Gastroesophageal sphincter (tissue), 4 donors: ENCODE measurements at places on chromosomes 16 and 17.

- peaks cover 35% of the 10 kb centered on the region for H3K36me3 ChIP-seq
- no peak overlapping the region for H3K4me3 ChIP-seq
- peaks cover 12% of the 10 kb centered on the region for H3K27me3 ChIP-seq
- no peak for ATAC-seq
- no peak overlapping the region for H3K27ac ChIP-seq
Measured at GRCh38 chr17:78430892-78431691, 52.6 kb downstream of the PGS1 start.

- no peaks in the 10 kb centered on the region for H3K27me3 ChIP-seq
- no peaks in the 10 kb centered on the region for H3K4me1 ChIP-seq
- H3K27ac ChIP-seq = no peak overlapping the region
- no peaks in the 10 kb centered on the region for H3K36me3 ChIP-seq
Measured at GRCh38 chr16:49498264-49498663, 124.7 kb downstream of the C16orf78 start.

GRCh38 chr17:45371414-45372324 lies 54.8 kb upstream of the MAP3K14 start:
- no peaks in the 10 kb centered on the region for H3K36me3 ChIP-seq
- peak; percentile 98 for ATAC-seq
- peak overlapping the region; percentile 70 for H3K27ac ChIP-seq
- no peaks in the 10 kb centered on the region for H3K27me3 ChIP-seq
- peaks cover 10% of the 10 kb centered on the region for H3K4me1 ChIP-seq
- H3K4me3 ChIP-seq = peak overlapping the region; percentile 49

GRCh38 chr17:42750739-42751344 lies 6.0 kb upstream of the EZH1 start:
- no peak overlapping the region for H3K4me3 ChIP-seq
- no peak overlapping the region for H3K27ac ChIP-seq
- no peaks in the 10 kb centered on the region for H3K36me3 ChIP-seq
- H3K4me1 ChIP-seq = no peaks in the 10 kb centered on the region
- ATAC-seq = no peak

- no peaks in the 10 kb centered on the region for H3K27me3 ChIP-seq
- peaks cover 8% of the 10 kb centered on the region for H3K4me1 ChIP-seq
- no peak overlapping the region for H3K27ac ChIP-seq
- no peak overlapping the region for H3K4me3 ChIP-seq
Measured at GRCh38 chr17:75263055-75263454, 1.4 kb downstream of the MRPS7 start.

DNA sequence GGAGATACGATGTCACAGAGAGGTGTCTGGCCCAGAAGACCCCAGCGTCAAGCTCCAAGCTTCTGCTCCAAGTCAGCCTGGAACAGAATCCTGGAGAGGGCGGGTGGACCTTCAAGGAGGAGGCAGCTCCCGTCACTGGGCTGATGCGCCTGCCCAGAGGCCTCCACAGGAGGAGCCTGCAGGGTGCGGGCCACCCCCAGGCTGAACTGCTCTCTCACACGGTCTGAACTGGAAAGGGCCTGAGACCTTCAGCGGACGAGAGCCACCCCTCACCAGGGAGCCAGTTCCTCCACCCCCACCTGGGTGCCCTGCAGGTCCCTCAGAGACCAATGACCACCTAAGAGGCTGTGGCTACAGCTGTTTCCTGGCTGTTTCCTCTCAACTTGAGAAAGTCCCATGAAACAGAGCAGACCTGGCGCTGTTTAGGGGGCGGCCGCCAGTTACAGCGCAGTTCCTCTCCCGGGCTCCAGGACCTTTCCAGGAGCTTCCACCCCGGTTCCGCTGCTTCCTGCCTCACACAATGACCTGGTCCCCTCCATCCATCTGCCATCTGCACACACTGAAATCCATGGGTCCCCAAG lies 36.0 kb upstream of the KLHDC4 start:
- no peak overlapping the region for H3K27ac ChIP-seq
- no peak for ATAC-seq
- H3K36me3 ChIP-seq = no peaks in the 10 kb centered on the region
- peaks cover 12% of the 10 kb centered on the region for H3K4me1 ChIP-seq
- H3K4me3 ChIP-seq = no peak overlapping the region
- no peaks in the 10 kb centered on the region for H3K27me3 ChIP-seq

DNA sequence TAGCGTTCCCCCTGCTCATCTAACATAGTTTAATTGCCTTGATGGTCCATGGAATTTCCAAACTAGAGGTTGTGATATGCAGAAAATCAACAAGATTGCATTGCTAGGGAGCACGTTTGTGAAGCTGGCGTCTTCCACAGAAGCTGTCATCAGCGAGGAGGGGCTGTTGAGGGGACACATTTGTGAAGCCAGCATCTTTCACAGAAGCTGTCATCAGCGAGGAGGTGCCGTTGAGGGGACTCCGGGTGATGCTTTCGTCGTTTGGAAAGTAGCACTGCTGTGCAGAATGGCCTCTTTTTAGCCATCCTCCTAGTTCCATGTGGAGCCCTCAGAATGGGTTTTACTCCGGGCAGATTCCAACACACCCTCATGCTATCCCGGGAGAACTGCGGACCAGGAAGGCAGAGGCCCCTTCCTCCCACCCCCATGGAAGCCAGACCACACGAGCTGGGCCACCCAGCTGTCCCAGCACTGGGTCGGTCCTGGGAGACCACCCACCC lies 119.6 kb upstream of the CHMP6 start:
- no peaks in the 10 kb centered on the region for H3K4me1 ChIP-seq
- H3K27me3 ChIP-seq = no peaks in the 10 kb centered on the region
- no peak for ATAC-seq
- no peak overlapping the region for H3K4me3 ChIP-seq

DNA sequence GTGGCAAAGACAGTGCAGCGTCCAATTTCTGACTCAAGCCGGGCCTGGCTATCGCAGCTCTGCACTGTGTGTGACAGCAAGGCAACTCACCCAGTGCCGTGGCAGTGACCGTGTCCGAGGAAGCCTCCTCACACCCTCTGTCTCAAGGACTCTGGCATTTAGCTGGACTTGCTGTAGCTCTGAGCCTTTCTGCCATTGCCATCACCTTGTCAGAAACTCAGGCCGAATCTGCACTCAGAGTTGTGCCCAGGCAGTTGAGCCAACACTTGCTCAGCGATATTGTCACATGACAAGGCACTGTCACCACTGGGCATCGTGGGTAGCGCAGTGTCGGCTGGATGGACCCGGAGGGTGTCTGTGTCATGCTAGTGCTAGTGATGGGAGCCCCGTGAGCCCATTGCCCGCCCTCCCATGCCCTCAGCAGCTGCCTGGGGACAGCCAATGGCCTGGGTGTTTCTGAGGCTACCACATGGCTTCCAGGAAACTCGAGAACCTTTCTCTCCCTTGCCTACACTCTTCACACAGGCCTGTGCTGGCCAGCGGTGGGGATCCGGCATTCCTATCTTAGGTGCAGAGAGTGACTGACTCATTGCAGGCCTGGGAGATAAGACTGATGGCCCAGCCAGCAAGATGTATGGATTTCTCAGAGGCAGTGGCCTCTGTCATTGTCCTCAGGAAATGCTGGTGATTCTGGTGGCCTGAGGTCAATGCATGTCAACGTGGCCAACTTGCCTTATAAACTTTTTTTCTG lies 22.1 kb upstream of the STH start:
- no peaks in the 10 kb centered on the region for H3K36me3 ChIP-seq
- no peak overlapping the region for H3K4me3 ChIP-seq
- no peak overlapping the region for H3K27ac ChIP-seq
- no peak for ATAC-seq
- H3K27me3 ChIP-seq = no peaks in the 10 kb centered on the region

DNA sequence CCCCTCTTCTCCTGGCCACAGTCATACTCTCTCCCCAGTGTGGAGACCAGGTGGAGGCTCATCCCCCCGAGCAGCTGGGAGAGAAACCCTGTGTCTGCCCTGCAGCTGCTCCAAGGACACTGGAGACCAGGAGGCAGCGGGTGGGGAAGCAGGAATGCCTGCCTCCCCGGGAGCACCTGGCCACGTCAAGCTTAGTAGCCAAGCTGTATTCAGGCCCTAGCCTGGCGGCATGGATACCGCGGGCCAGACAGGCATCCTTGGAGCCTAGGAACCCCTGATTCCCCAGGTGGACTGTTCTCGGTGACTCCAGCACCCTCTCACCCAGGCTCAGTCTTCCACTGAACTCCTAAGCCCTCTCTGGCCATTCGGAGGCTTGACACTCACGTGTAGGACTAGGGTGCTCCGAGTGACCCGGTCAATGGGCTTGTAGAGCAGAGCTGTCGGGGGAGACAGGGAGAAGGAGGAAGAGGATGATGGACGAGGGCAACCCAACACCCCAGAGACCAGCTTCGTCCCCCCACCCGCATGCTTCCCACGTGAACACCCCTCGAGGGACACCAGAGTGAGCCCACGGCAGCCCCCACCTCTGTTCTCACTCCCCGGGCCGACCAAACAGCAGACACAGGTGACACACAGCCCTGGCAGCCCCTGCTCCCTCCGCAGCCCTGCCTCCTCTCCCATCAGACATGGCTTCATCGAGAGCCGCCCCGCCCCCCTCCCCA lies 76.5 kb downstream of the TIMM22 start:
- H3K4me3 ChIP-seq = no peak overlapping the region
- H3K36me3 ChIP-seq = no peaks in the 10 kb centered on the region
- no peaks in the 10 kb centered on the region for H3K27me3 ChIP-seq
- no peak overlapping the region for H3K27ac ChIP-seq
- no peaks in the 10 kb centered on the region for H3K4me1 ChIP-seq

- no peaks in the 10 kb centered on the region for H3K36me3 ChIP-seq
- H3K27me3 ChIP-seq = no peaks in the 10 kb centered on the region
- no peak for ATAC-seq
- no peak overlapping the region for H3K4me3 ChIP-seq
- peaks cover 21% of the 10 kb centered on the region for H3K4me1 ChIP-seq
Measured at GRCh38 chr16:75043175-75043895, 44.5 kb downstream of the ZNRF1 start.

GRCh38 chr16:3971261-3971660 lies 90.7 kb upstream of the CREBBP start:
- H3K36me3 ChIP-seq = peaks cover 67% of the 10 kb centered on the region
- no peak for ATAC-seq
- H3K27ac ChIP-seq = no peak overlapping the region
- no peak overlapping the region for H3K4me3 ChIP-seq
- no peaks in the 10 kb centered on the region for H3K27me3 ChIP-seq

DNA sequence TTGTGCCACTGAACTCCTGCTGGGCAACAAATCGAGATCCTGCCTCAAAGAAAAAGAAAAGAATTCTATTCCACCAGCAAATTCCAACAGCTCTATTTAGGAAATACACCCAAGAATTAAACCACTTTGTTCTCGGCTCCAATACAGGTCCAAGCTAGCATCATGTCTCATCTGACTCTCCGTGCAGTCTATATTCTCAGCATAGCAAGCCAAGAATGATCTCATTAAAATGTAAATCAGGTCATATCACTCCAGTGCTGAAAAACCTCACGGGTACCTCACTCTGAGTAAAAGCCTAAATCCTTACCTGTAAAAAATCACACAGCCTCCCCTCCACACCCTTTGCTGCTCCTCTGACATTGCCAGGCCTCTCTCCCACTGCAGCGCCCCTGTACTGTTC lies 23.9 kb downstream of the UBE2G1 start:
- no peak overlapping the region for H3K27ac ChIP-seq
- ATAC-seq = no peak

DNA sequence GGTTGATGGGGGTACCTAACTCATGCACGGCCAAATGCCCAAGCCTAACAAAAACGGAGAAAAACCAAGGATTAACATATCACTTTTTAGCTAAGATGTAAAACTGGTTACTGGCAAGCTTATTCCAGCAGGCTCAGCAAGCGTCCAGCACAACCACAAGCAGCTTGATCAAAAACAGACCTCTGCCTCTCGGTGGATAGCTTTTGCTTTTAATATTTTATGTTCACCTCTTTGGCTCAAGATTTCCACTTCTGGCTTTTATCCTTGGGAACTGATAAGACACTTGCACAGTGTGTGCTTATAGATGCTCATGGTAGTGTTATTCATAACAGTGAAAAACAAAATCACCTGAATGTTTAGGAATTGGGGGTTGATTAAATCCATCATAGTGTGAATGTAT lies 206.9 kb upstream of the CACNG5 start:
- no peaks in the 10 kb centered on the region for H3K36me3 ChIP-seq
- H3K27ac ChIP-seq = peak overlapping the region; percentile 23
- no peaks in the 10 kb centered on the region for H3K27me3 ChIP-seq
- ATAC-seq = no peak
- H3K4me1 ChIP-seq = no peaks in the 10 kb centered on the region
- H3K4me3 ChIP-seq = no peak overlapping the region
